Progenitor cell of endocrine pancreas (in vitro differentiated cells): ENCODE measurements at places on chromosomes 2 and 18. TPM values are rescaled to one million over a fixed set of nuclear protein-coding genes. Genes with fewer than 3 reads are reported as not detected.

PTRHD1 gene
- 21.3 and 26.2 TPM in 2 replicates for total RNA-seq

GRCh38 chr2:25521665-25522387 lies 151.6 kb downstream of the DTNB start:
- no peak for DNase-seq

GRCh38 chr2:211468877-211469663 lies 912.7 kb downstream of the CPS1 start:
- no peak for DNase-seq

DNA sequence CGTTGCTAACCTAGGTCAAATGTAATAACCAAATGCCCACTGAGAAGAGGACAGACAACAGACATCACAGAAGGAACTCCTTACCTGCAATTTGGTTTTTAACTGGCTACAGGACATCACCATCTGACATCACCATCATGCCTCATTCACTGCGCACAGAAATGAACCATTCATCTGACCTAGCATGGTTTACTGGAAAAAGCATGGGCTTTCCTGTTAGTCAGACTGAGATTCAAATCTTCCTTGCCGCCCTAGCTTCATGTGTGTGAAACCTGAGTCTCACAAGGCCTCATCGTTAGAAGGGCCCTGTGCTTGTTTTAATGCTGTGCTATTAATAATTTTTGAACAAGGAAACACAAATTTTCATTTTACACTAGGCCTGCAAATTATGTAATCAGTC lies 1.1 kb upstream of the HIBCH start:
- DNase-seq: no peak

DNA sequence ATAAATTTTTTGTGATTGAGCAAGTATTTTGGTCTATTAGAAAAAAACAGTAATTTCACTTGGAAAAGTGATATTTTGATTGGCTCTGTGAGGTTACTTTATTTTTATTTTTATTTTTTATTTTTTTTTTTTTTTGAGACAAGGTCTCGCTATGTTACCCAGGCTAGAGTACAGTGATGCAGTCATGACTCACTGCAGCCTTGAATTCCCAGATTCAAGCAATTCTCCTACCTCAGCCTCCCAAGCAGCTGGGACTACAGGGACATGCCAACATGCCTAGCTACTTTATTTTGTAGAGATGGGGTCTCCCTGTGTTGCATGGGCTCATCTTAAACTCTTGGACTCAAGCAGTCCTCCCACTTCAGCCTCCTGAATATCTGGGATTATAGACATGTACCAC lies 60.9 kb upstream of the MGAT5 start:
- no peak for DNase-seq

GRCh38 chr2:218925434-218925833 lies 34.0 kb upstream of the CDK5R2 start:
- no peak for DNase-seq

GRCh38 chr18:74496508-74497323 lies 553 bp downstream of the CNDP2 start:
- DNase-seq: peak; percentile 62

DNA sequence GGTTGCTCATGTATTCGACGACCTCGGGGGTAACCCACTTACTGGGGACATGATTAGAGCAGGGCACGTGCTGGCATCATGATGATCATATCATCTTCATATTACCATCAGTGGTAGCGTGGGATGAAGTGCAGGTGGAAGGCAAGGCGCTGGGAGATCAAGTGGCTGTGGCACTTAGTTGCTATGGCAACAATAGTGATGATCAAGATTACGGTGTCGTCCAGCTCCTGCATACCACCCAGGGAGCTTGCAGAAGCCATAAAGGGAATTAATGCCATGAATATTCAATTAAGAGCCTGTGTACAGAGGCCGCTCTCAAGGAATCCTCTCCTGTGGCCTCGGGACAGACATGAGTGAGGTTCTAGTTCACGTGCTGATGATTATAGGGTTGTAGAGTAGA lies 237.2 kb upstream of the COPS8 start:
- no peak for DNase-seq

GRCh38 chr18:79572093-79572780 lies 107.4 kb upstream of the CTDP1 start:
- DNase-seq: no peak

DNA sequence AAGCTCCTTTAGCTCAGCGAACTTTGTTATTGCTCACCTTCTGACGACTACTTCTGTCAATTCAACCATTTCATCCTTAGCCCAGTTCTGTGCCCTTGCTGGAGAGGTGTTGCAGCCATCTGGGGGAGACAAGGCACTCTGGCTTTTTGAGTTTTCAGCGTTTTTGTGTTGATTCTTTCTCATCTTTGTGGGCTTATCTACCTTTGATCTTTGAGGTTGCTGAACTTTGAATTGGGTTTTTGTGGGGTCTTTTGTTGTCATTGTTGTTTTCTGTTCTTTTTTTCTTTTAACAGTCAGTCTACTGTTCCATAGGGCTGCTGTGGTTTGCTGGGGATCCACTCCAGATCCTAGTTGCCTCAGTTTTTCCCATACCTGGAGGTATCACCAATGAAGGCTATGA lies 57.3 kb downstream of the GTF3C3 start:
- no peak for DNase-seq

DNA sequence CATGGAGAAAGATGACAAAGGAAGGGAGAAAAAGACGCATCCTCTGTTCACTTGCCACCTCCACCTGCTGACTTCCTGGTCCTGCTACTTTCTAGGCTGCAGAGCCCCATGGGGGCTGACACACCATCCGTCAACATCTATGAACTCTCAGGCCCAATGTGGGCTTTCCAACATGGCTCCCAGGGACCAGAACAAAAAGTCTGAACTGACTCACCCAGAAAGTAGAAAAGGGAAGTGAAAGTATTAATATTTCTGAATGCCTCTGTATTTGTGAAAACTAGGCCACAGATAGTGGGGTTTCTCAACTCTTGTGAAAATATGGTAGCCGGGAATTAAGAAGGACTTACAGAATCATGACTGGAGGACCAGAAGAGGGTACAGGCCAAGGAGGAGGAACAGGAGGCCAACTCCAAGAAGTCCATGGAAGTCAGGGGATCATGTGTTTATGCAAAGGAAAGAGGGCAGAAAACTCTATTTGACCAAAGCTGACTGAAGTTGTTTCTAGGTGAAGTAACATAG lies 123.1 kb upstream of the CAB39 start:
- DNase-seq: no peak
